ENCODE measurements at places on chromosomes 12 and 14. TPM values are rescaled to one million over a fixed set of nuclear protein-coding genes. Genes with fewer than 3 reads are reported as not detected.

ASCL1 gene
- not detected for total RNA-seq

OR6J1 gene
- total RNA-seq: not detected

PLEKHG7 gene
- not detected for total RNA-seq

TMPRSS12 gene
- total RNA-seq: not detected
